Right atrium auricular region (tissue), 2 donors: ENCODE measurements at places on chromosomes 3 and 15. TPM values are rescaled to one million over a fixed set of nuclear protein-coding genes. Genes with fewer than 3 reads are reported as not detected.

Gene CAMK1
- 16.4 TPM for total RNA-seq

Gene CCK
- not detected for total RNA-seq

Gene LRRC2
- 29.7 TPM for total RNA-seq

Gene EXD1
- total RNA-seq = not detected

Gene STAC
- not detected for total RNA-seq
